GM12878 (cell line): ENCODE measurements at places on chromosomes 16 and 17.

- no peak for DNase-seq
Observed at GRCh38 chr17:20271011-20271610, 196.2 kb downstream of the LGALS9B start.

GRCh38 chr16:86789621-86790051 is 211.3 kb downstream of the FOXL1 start:
- no peak for DNase-seq

DNA sequence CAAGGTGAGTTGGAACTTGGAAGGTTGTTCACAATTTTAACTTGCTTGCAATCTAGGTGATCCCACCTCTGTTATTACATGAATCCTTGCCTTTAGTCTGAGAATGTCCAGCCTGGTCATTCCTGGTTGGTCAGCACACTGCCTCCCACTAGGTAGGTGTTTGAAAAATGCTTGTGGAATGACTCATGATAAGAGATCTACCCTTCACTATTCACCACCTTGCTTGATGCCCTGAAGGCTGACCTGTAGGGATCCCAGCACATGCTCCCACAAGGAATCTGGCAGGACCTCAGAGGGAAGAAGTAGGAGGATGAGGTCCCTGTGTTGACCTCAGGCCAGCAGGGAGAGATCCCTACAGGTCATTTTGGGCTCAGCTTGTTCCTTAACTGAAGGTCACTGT is 30.2 kb upstream of the ABCA3 start:
- no peak for DNase-seq

GRCh38 chr17:82305727-82306300 is 11.6 kb downstream of the CD7 start:
- no peak for DNase-seq

DNA sequence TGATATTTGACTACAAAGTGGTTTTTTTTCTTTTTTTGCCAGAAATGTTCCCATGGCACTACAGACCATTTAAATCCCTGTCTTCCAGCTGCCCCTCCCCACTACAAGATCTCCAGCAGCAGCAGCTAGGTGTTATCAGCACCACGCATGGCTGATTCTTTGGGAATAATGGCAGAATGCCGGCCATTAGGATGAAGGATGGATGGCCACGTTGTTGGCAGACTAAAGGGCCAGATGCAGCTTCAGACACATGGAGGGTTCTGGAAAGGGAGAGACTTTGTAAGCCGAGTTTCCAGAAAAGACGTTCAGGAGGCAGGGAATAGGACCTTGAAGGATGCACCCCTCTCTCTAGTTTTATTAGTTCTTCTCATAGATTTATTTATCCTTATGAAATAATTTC is 10.3 kb upstream of the MED9 start:
- DNase-seq = no peak

DNA sequence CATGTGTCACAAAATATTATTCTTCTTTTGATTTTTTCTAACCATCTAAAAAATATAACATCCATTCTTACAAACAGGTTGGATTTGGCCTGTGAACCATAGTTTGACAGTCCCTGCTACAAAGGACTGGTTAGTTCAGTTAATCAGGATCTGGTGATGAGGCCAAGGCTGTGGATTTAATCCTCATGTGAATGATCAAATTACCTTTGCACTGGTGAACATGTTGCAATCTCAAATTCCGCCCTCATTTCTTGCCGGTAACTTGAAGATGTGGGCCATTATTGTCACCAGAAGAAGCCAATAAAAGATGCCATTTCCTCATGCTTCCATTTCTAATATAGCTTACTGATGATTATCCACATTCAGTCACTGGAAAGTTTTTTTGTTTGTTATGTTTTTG is 35.3 kb upstream of the YPEL2 start:
- DNase-seq = no peak

GRCh38 chr16:55552621-55553020 is 13.9 kb upstream of the CAPNS2 start:
- no peak for DNase-seq

GRCh38 chr16:56872863-56873391 is 7.9 kb downstream of the SLC12A3 start:
- DNase-seq = no peak

- no peak for DNase-seq
Observed at GRCh38 chr16:361341-361871, 8.9 kb upstream of the AXIN1 start.

GRCh38 chr16:56108056-56108471 is 83.2 kb upstream of the GNAO1 start:
- DNase-seq = no peak

- peak; percentile 33 for DNase-seq
Observed at GRCh38 chr16:75385507-75386152, 47.7 kb downstream of the CFDP1 start.

- DNase-seq = no peak
Observed at GRCh38 chr16:85601272-85601639, 11.9 kb upstream of the GSE1 start.

DNA sequence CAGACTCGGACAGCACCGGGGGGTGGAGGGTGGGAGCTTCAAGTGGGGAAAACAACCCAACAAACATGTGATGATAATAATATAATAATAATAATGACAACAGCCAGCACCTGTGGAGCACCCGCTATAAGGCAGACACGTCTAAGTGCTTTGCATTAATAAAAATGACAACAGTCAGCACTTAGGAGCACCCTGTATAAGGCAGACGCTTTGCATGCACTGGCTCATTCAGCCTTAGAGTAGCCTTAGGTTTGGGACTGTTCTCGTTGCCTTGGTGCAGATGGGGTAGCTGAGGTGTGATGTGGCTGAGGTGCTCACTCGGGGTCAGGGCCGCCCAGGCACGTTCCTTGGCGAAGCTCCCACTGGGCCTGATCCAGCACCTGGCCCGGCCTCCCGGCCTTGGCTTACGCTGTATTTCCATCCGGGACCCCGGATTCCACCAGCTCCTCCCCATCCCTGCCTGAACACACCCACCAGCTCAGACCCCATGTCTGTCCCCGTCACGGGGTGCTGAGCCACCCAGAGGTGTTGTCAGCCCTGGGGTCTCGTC is 144.0 kb upstream of the CIBAR2 start:
- DNase-seq = no peak

DNA sequence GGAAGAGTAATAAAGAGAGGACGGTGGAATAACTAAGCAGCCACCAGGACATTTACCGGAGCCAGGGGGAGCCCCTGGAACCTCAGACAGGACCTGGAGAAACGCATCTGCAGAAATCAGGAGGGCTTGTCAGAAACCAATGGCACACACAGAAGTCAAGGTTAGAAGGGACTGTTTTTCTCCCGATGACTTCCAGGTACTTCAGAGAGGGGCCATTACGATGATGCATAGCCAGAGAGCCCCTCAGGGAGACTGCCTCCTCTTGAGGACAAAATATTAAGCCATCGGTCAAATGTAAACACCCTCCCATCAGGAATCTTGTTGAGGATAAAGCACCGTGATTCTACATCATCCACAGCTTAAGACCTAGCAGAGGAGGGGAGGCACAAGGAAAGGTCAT is 333.6 kb upstream of the CDH5 start:
- DNase-seq = no peak

- no peak for DNase-seq
Observed at GRCh38 chr16:87192452-87193073, 124.6 kb downstream of the C16orf95 start.

DNA sequence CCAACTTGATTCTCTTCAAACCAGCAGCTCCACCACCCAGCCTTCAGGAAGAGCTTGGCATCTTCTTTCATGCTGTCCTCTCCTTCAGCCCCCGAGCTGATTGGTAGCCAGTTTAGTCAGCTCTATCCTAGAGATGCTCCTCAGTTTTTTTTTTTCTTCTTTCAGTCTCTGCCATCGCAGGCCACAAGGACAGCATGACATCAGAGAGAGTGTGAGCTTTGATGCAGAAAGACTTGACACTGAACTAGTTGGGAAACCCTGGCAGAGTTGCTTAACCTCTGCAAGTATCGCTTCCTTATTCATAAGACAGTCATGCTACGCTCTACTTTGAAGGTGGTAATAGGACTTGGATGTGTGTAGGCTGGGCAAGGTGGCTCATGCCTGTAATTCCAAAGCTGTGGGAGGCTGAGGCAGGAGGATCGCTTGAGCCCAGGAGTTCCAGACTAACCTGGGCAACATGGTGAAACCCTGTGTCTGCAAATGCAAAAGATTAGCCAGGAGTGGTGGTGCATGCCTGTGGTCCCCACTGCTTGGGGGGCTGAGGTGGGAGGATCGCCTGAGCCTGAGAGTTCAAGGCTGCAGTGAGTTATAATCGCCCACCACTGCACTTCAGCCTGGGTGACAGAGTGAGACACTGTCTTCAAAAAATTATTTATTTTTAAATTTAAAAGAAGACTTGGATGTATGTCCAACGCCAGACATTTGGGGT is 2.6 kb downstream of the CD300LB start:
- peak; percentile 76 for DNase-seq

GRCh38 chr16:85514598-85515318 is 98.4 kb upstream of the GSE1 start:
- DNase-seq = no peak

DNA sequence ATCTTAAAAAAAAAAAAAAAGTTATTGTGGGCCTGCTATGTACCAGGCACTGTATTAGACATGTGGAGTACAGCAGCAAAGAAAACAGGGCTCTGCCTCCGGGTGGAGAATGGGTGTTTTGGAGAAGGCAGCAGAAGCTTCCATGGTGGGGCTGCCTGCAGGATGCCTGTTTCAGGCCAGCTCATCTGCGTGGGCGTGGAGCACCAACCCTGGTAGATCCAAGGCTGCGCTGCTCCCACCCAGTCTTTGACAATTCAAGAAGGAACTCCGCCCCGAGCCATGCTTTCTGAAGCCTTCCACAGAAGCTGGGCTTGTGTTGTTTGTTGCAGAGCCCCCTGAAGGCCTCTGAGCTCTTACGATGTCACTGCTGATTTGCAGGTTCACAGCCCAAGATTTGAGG is 23.2 kb upstream of the CACNG1 start:
- DNase-seq = no peak

- peak; percentile 57 for DNase-seq
Observed at GRCh38 chr17:67569873-67570272, 147.9 kb upstream of the NOL11 start.
